ENCODE measurements at places on chromosomes 4 and X. TPM values are rescaled to one million over a fixed set of nuclear protein-coding genes. Genes with fewer than 3 reads are reported as not detected.
A peak's percentile ranks its signal among the peaks of the same experiment; 100 is the strongest.

MAGEA6 gene
- total RNA-seq, result not detected

CT45A1 gene
- not detected for total RNA-seq

TAF7L gene
- not detected for total RNA-seq

BMP3 gene
- not detected for total RNA-seq

NXF2B gene
- not detected for total RNA-seq

HSD17B13 gene
- total RNA-seq, result 0.32 TPM

MAGEA10 gene
- total RNA-seq, result not detected

CORIN gene
- 65.0 TPM for total RNA-seq

HERC5 gene
- 1.5 TPM for total RNA-seq

RHOXF2B gene
- total RNA-seq, result not detected

FRAS1 gene
- 2.5 TPM for total RNA-seq

PLS3 gene
- 35.0 TPM for total RNA-seq

ABCG2 gene
- total RNA-seq, result 0.75 TPM

SLC2A9 gene
- total RNA-seq, result 8.8 TPM

FRMD7 gene
- total RNA-seq, result not detected

DNA sequence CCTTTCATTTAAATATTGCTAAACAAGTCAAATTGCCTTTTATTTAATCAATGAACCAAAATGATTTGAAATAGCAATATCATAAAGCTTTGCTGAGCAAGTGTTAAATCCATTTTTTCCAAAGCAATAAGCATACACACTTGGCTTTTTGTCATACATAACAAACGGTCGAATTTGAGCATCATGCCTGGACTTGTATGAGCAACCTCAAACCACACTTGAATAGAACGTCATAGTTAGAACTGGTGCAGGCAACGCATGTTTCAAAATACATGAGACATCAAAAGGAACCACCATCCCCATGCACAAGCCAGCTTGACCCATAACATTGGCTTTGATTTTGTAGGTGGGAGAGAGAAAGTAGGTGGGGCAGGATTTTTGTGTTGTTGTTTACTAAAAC, 812.3 kb upstream of the FRG1 start:
- no peak for DNase-seq

GRCh38 chrX:1323315-1323714, 13.3 kb upstream of the IL3RA start:
- DNase-seq, result peak; percentile 64

DNA sequence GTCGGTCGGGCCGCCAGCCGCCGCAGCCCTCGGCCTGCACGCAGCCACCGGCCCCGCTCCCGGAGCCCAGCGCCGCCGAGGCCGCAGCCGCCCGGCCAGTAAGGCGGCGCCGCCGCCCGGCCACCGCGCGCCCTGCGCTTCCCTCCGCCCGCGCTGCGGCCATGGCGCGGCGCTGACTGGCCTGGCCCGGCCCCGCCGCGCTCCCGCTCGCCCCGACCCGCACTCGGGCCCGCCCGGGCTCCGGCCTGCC, 213 bp downstream of the NFKB1 start:
- no peak for DNase-seq

GRCh38 chrX:75051047-75051446, 105.0 kb downstream of the ABCB7 start:
- no peak for DNase-seq

GRCh38 chr4:169658975-169659715, 38.8 kb downstream of the CLCN3 start:
- no peak for DNase-seq

DNA sequence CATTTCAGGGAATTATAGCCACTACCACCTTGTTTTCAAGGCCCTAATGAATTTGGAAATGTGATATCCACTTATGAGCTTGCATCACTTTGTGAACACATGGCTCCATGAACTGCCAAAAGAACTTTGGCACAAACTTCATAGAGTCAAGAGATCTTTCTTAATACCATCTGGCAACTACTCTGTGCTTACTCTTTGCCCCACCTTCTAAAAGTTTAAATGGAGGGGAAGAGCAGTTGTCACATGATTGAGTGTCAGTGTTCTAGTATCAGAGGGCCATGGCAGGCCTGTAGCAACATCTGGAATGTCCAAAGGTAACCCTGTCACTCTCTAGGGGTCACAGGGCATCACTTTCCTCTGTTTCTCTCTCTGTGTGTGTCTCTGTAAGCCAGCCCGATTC, 2.6 kb upstream of the ADH1B start:
- DNase-seq, result no peak

DNA sequence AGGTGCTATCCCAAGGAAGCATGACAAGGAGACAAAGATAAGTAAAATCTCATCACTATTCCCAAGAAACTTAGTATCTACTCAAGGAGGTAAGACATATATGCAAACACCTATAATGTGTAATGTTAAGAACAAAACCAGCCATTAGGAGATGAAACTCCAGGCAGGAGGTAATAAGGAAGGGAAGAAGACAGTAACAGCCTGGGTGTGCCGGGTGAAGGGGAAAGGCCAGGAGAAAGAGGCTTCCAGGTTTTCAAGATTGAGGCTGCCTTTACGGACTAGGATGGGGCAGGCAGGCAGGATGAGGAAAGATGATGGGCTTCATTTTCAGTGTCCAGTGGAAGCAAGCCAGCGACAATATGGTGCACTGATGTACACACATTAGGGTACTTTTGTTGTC, 62.5 kb downstream of the LEF1 start:
- no peak for DNase-seq

GRCh38 chr4:168551211-168551610, 54.4 kb downstream of the PALLD start:
- no peak for DNase-seq

DNA sequence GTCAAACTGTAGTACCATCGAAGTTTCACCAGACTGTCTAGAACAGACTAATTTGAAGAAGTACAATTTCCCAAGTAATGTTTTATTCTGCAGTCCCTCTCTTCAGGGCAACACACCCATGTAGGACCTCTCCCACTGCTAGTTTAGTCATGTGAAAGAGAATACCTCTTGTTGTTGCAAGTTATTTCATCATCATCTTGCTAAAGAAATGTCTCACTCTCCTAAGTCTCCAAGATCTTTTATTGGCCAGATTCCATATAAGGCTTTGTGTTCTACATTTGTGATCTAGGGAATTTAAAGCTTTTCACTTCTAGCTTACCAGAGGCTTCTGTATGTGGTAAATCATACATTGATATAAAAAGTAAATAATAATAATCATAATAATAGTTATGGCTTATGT, 745.3 kb upstream of the MAGEB2 start:
- no peak for DNase-seq

DNA sequence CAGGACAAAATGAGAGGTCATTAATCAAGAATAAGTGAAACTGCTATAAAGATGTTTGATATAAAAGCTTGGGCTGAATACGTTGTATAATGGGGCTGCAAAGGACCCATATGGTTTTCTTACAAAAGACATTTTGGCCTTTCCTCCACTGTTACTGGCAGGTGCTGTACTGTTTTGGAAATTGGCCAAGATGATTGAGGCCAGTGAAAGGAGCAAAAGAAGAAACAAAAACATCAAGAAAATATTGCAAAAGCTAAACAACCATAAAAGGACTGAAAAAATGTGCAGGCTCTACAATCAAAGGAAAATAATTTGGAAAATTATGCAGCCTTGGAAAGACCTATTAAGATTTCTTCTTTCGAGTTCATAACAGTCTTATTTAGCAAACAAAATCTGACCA, 222.2 kb upstream of the PPP1R2C start:
- no peak for DNase-seq

DNA sequence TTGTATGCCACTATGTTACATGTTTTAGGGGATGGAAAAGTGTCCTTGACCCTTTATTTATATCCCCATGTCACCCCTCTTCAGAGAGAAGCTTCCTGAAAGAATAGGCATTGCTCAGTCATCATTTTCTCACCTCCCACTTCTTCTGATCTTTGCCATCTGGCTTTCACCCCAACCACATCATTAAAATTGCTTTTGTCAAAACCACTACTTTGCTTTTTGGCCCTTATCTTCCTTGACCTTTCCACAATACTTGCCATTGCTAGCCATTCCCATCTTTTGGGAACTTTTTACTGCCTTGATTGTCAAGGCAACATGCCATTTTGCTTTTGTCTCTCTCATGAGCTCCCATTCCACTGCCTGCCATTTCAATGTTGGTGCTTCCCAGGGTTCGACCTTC, 14.9 kb upstream of the FAM9B start:
- DNase-seq, result no peak

DNA sequence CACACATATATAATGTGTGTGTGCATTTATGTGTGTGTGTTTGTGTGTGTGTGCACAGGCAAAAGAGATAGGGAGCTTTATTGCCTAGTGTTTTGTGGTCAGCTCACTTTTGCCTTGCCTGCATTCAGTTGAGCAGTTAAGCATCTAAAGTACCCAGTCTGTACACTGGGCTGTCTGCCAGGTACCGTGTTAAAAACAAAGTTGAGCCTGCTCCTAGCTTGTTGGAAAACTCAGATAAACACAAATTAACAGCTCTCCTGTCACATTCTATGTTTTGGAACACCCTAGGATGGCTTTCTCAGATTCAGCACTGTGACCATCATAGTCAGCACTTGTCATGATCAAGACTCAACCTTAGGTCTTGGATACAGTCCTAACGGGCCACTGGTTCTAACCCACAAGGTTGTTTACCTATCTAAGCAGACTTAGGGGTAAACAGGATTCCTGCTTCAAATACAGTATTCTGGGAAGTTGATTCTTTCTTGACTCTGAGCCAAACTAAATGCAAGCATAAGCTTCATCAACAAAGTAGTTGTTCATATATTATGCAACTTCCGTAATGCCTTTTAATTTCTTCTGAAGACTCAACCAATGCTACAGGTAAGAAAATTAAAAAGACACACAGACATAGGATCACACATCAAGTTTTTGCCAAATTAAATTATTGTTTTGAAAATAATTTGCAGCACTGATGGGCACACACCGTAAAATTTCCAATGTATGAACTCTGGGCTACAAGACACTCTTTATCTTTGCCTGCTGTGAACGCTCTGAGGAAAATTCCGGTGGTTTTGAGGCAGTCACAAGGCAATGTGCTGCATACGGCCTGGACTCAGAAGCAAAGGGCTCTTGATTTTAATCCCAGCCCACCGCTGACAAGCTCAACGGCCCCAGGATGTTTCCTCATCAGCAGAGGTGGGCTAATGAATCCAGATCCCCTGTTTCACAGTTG, 11.3 kb upstream of the CD99 start:
- DNase-seq, result no peak

DNA sequence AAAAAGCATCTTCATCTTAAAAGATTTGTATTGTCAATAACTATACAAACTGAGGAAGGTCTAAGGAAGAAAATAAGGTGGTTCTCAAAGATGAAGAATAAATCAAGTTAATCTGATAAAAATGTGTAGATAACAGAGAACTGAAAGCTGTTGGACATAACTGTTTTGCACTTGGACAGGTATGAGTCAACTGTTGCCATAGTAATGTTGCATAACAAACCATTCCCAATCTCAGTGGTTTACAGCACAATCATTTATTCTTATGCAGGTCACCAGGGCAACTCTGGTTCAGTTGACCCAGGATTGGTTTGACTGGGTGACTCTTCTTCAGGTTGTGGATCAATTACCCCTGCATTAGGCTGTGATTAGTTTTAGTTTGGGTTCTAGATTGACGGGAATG, 2197.7 kb downstream of the ARAP2 start:
- no peak for DNase-seq

- DNase-seq, result peak; percentile 50
Measured at GRCh38 chrX:19094654-19095053, 27.6 kb downstream of the ADGRG2 start.

- DNase-seq, result no peak
Measured at GRCh38 chrX:27883468-27884092, 75.8 kb downstream of the MAGEB10 start.

GRCh38 chrX:2629316-2630007, 61.6 kb upstream of the CD99 start:
- no peak for DNase-seq

DNA sequence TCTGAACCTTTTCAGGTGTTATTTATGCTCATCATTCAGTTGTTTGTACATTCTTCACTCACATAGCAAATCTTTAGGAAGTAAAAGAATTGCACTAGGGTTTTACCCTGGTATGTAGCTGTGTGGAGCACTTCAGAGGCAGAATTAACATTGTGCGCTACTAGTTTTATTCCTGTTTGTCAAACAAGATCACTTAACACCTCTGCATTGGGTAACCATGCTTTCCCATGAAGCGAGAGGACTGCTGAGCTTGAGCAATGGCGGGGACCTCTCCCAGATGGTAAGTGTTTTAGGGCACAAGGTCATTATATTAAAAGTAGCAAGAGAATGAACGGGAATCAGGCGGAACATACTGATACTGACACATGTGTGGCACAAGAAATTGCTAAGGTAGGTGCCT, 59.2 kb downstream of the SHROOM3 start:
- no peak for DNase-seq

DNA sequence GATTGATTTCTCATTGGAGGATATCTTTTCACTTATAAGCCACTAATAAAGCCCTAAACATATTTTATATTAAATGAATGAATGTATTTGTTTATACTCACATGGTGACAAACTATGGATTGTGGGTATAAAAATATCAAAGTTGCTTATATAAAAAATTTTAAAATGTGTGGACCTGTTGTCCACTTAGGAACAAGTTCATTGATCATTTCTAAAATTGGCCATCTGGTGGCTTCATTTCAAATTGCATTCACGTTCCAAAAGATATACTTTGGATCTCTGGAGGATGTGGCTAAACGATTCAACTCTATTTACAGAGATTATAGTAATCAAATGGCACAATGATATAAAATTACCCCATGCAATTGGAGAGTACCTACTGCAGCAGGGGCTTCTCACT, 32.5 kb downstream of the FSTL5 start:
- DNase-seq, result no peak

DNA sequence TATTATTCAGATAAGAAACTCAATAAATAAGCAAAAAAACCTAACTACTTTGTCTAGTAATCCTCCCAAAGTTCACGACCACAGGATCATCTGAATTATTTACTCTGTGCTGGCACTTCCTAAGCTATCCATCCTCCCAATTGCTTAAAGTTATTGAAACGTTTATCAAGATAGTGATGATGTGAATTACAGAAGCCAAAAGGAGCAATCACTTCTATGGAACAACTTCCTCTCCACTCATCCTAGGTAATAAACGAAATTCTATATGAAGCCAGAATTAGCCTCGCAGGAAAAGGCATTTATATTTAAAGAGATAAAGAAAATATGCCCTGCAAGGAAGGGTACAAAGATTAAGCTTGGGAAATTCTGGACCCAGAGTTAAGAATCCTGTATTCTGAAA, 475.4 kb downstream of the NLGN4X start:
- DNase-seq, result no peak

- DNase-seq, result no peak
Measured at GRCh38 chrX:75181721-75182120, 25.6 kb upstream of the ABCB7 start.

- DNase-seq, result no peak
Measured at GRCh38 chr4:81622474-81623184, 150.9 kb upstream of the RASGEF1B start.

- DNase-seq, result no peak
Measured at GRCh38 chrX:103248553-103248952, 6.4 kb downstream of the TCEAL8 start.

- no peak for DNase-seq
Measured at GRCh38 chr4:34633241-34633640, 1611.1 kb downstream of the ARAP2 start.

- DNase-seq, result no peak
Measured at GRCh38 chrX:49155243-49155899, 7.2 kb upstream of the MAGIX start.

- DNase-seq, result no peak
Measured at GRCh38 chrX:136453771-136454170, 34.0 kb upstream of the BRS3 start.

Measured in Right ventricle myocardium superior (tissue), 1 donor.